ENCODE measurements at places on chromosomes 2 and 18.

DNA sequence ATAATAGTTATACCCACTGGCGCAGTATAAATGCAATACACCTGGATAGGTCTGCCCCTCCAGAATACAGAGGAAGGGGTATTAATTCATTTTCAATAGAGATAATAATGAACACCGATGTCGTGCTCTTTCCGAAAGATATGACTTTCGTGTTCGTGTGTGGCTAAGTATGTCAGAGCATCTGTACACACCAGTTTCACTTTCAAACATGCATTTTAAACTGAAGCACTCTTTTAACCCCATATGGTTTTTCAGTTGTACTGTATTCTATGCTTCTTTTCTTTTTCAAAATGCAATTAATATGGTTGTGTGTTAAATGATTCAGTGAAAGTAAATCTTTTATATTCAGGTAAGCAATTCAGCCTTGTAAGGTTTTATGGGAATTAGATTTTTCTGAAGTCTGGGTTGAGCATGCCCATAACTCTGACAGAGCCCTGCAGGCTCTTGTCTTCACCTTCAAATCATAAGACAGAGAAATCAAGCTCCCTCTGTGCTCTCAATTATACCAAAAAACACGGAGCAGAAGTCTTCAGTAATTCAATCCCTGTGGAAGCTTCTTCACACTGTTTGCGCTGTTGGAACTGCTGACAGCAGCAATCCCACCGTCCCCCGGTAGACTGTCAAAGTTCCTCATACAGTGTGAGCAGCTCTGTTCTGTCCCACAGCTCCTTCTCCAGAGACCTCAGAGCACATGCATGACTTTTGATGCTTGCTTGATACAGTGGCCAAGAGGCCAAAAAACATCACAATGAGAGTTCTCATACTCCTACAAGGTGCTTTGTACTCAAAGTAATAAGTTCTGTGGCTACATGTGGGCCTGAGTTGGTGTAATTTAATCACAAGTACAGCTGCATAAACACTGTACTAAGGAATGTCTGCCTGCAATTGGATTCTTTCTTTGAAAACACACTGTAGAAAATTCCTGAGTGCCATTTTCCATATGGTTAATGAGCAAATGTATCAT is 186.8 kb downstream of the ZNF521 start:
- no peak for DNase-seq

DNA sequence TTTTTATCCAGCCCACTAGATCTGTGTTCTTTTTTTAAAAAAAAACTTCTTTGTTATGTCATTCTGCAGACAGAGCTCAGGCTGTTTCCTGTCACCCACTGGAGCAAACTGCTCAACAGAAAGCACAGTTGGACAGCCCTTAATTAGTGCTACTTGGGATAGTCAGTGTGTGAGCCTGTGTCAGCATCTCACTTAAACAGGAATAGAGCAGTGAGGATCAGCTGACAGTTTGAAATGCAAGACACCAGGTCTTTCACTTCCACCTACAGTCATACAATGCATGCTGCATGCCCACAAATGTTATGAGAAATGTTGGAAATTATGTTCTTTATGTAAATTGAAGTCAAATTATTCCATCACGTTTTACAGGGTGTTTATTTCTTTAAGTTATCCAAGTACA is 174.9 kb downstream of the NR4A2 start:
- DNase-seq, result no peak

- DNase-seq, result no peak
These were observed 634 bp upstream of the CNDP1 start for GRCh38 chr18:74533666-74534065.

- DNase-seq, result no peak
These were observed 161.0 kb downstream of the RNF152 start for GRCh38 chr18:61731693-61732376.

DNA sequence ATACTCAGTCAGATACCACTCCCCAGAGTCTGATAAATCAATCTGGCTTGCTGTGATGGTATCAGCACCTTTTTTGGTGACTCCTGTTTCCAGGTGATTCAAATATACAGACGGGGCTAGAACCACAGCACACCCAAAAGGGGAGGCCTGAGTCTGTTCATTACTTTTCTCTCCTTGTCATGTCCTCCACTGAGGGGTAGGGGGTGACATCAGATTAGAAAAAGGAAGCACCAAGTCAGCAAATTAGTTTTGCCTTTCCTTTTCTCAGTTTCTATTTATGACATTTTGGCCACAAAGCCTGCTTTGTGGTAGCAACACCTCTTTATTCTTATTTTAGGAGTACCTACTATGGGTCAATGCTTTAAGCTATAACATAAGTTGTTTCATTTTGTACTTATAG is 127.4 kb downstream of the CCDC102B start:
- no peak for DNase-seq
